IMR-90 (cell line): ENCODE measurements at places on chromosomes 1 and 21.

- peak; percentile 42 for DNase-seq
Observed at GRCh38 chr1:6208723-6209660, 3.1 kb downstream of the RNF207 start.

DNA sequence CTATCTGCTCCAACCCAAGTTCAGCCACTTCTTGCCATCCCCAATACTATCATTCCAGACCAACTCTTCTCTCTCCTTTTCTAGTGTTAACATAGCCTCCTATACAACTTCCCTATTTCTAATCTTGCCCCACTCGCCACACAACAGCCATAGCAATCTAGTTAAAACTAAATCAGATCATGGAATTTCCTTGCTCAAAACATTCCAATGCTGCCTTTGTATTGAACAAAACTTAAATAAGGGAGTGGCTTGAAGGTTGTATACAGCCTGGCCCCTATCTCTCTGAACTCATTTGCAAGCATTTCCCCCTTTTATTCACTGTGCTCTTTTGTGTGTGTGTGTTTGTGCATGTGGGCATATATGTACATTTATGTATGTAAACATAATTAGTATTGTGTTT is 118.1 kb upstream of the SGIP1 start:
- DNase-seq: no peak

DNA sequence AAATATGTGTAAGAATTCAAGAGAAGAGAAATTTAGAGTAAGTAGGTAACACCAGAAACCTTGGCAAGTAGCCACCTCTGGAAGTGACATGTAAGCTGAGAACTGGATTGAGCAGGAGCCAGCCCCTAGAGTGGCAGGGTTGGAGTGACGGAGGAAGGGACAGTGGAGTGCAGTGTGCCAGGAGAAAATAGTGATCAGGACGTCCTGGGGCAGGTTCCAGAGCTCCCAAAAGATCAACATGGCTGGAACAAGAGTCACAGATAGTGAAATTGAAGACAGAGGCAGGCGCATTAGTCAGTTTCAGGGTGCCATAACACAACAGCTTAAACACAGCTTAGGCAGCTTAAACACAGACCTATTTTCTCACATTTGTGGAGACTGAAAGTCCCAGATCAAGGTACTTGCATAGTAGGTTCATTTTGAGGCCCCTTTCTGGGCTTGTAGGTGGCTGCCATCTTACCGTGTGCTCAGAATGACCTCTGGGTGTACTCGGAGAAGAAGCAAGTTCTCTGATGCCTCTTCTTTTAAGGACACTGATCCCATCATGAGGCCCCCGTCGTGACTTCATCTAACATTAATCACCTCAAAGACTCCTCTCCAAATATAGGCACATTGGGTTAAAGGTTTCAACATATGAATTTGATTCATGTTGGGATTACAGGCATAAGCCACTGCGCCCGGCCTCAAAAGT is 37.2 kb downstream of the GNPAT start:
- no peak for DNase-seq

DNA sequence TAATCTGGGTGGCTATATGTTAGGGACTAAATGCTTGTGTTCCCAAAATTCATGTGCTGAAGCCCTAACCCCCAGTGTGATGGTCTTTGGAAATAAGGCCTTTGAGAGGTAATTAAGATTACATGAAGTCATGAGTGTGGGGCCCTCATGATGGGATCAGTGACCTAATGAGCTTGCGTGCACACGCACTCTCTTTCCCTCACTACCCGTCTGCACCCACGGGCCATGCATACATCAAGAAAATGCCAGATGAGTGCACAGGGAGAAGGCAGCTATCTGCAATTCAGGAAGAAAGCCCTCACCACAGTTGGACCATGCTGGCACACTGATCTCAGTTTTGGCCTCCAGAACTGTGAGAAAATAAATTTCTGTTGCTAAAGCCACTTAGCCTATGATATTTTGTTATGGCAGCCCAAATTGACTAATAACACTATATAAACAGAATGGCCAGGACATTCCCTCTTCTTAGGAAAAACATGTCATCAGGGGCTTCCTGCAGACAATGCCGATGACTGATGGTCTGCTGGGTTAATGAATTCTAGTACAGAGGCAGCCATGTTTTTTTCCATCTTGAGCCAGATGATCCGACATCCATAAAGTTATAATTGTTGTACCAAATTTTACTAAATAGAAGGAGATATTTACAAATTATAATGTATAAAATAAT is 18.1 kb upstream of the MYOG start:
- DNase-seq: no peak

DNA sequence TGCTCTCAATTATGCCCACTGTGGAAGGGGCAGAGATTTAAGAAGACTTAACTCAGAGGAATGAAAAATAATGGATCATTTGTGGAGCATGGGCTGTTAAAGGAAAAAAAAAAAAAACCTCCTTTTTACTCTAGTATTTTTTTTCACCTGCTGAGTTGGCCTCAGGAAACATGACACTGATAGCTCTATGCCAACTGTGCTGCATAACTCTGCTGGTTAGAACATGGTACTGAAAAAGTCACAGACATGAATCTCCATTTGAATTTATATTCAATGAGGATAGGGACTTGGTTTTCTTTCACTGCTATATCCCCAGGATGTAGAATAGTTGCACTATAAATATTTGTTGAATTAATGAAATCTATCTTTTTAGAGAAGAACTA is 86.1 kb upstream of the KIAA0040 start:
- no peak for DNase-seq

DNA sequence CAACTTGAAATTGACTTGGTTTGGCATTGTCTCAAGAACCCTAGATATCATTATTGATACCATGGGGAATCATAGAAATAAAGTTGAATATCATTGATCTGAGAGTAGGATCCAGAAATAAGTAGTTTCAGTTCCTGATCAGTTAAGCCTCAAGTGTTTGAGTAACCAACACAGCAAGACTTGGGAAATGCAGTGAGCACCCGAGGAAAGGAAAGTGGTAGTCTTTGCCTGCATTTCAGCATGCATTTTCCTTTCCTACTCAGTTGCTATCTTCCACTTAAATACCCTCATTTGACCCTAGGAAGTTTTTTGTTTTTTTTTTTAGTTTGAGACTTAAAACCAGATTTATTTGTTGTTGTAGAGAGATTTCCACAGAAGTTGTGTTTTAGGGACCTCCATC is 18.9 kb downstream of the CLEC20A start:
- DNase-seq: no peak

- DNase-seq: peak; percentile 75
Observed at GRCh38 chr1:155976062-155976912, 2.1 kb downstream of the ARHGEF2 start.

GRCh38 chr21:26210614-26211013 is 40.0 kb upstream of the APP start:
- no peak for DNase-seq

DNA sequence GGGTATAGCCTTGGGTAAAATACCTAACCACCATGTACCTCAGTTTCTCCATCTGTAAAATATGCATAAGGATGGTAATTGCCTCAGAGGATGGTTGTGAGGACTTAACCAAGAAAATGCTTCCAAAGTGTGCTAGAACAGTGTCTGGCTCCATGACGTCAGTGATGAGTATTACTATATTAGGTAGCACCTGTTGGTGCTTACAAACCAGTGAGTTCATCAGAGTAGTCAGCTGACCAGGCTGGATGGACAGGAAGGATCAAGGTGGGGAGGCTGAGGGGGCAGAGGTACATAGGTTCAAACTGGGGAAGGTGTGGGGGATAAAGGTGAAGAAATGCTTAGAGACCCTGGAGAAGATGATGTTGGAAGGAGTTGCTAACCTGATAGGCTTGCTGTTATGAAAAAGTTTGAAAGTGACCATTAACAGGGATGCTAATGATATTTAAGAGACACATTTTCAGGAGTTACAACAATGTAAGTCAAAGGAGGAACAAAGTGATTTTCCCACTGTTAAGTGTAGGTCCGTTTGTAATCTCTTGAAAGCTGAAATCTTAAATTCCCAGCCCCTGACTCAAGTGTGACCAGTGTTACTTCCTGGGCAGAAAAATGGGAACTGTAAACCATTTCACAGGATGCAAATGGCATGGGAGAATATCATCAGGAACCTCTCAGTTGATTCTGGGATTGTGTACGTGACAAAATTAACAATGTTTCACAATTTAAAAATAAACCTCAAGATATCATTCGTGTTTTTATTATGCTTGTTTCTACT is 4.4 kb downstream of the NTPCR start:
- DNase-seq: peak; percentile 47

DNA sequence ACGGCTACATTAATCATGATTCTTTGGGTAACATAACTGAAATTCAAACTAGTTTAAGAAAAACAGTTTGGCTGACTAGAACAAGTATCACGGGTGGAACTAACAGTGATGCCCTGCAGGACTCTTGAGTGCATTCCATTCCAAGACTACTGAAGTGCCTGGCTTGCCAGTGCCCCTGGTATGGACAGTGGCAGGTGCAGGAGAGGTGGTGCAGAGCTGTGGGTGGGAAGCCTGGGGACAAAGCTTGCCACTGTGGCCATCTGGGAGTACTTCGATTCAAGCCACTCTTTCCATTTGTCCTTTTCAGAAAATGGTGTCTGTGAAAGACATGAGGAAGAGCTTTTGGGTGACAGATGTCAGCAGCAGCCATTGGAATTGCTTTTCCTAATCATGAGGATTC is 166.5 kb downstream of the RRAGC start:
- DNase-seq: no peak

- no peak for DNase-seq
Observed at GRCh38 chr1:22248746-22249145, 105.8 kb upstream of the WNT4 start.

- no peak for DNase-seq
Observed at GRCh38 chr1:38533772-38534472, 325.6 kb downstream of the RRAGC start.

GRCh38 chr1:3032371-3033039 is 11.2 kb downstream of the ACTRT2 start:
- no peak for DNase-seq

GRCh38 chr1:167416506-167416905 is 101.8 kb downstream of the CD247 start:
- DNase-seq: no peak

GRCh38 chr1:214050513-214051401 is 63.0 kb downstream of the PROX1 start:
- no peak for DNase-seq

DNA sequence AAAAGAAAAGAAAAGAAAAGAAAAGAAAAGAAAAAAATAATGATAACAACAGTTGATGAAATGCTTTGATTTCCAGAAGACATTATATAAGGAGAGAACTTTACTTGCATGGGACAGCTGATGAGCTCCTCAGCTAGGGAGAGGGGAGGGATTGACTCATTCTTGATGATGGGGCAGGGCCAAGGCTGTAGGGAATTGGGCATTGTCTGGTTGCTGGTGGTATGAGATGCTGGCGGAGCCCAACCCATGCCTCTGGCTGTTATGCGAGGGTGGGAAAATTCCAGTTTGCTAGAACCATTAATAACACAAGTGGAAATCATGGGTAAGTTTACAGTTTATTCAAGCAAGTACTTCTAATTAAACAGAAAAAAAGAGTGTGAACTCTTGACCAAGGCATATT is 36.0 kb upstream of the KIF26B start:
- DNase-seq: no peak

DNA sequence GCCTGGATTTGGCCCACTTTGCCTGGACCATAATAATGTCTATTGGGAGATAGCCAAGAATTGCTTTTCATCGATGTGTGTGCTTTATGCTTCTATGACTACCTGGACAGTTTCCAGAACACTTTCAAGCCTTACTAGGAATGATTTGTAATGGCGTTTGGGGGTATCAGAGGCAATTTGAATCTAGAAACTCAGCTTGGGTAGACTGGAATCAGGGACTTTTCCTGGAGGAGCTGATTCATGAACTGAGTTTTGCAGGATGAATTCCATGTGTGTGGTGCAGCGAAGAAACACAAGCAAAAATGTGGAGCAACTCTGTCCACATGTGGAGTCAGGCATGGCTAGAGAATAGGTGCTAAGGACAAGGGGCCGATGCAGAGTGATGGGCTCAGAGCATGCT is 11.9 kb upstream of the TMEM61 start:
- no peak for DNase-seq

- DNase-seq: no peak
Observed at GRCh38 chr1:23931491-23931880, 18.3 kb upstream of the CNR2 start.

GRCh38 chr1:5311634-5312292 is 657.4 kb downstream of the AJAP1 start:
- no peak for DNase-seq

DNA sequence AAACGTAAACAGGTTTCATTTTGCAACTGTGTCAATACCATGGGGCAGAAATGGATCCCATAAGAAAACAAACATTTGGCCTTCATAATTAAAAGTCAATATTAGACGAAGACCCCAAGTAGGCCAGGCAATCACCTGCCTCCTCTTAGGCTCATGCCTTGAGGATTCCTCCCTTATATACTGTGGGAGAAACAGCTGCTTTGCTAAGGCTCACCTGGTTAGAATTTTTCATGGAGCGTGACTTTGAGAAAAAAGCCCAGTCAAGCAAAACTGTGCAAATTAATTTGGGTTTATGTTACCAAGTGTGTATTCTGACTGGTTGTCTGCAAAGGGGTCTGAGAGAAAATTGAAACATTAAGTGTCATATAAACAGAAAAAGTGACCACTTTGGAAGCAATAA is 605.3 kb upstream of the USP24 start:
- no peak for DNase-seq

- DNase-seq: peak; percentile 98
Observed at GRCh38 chr21:38244885-38245869, 11.6 kb upstream of the KCNJ15 start.

GRCh38 chr1:46401964-46402626 is 8.0 kb downstream of the FAAH start:
- peak; percentile 95 for DNase-seq

DNA sequence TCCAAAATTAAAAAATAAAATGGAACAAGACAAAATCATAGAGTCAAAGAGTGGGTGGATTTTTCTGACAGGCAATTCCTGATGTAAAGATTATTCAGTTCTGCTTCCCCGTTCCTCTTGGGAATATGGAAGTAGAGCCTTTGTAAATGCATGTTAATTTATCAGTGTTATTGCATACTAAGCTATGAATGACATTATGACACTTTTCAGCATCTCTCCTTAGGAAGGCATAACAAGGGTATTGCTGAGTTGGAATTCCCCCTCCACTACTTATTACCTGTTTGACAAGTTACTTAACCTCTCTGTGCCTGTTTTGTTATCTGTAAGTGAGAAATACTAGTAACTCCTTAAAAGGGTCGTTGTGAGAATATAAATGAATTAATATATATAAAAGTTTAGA is 640.4 kb downstream of the LMO4 start:
- DNase-seq: no peak

DNA sequence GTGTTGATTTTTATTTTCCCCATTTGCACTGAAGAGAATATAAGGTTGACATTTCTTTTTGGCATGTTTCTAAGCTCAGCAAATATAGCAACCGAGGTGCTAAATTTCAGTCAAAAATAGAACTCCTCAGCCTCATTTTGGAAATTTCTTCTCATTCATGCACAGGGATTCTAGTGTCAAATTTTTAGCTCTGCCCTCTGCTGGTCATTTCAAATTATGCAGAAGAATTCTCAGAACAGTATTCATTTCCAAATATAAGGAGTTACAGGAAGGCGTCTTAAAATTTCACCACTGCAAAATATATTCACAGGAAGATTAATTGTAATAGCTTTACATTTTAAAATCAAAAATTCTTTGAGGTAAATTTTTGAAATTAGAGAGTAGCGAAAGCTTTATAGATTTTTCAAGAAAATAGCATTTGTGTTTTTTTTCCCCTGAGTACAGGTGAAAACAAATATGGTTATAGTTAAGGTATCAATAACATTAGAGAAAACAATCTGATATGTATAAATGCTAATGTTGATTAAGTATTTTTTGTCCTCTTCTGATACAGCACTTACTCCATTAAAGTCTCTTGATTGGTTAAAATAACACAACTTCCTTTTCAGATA is 57.9 kb downstream of the FMN2 start:
- peak; percentile 52 for DNase-seq
